GM23338 (cell line): ENCODE measurements at places on chromosomes 6 and 20. TPM values are rescaled to one million over a fixed set of nuclear protein-coding genes. Genes with fewer than 3 reads are reported as not detected.

GRCh38 chr6:150528648-150529285, 70.9 kb upstream of the PLEKHG1 start:
- DNase-seq: peak; percentile 85

- no peak for DNase-seq
These were observed 124.3 kb downstream of the CDKAL1 start for GRCh38 chr6:20658516-20658915.

DNA sequence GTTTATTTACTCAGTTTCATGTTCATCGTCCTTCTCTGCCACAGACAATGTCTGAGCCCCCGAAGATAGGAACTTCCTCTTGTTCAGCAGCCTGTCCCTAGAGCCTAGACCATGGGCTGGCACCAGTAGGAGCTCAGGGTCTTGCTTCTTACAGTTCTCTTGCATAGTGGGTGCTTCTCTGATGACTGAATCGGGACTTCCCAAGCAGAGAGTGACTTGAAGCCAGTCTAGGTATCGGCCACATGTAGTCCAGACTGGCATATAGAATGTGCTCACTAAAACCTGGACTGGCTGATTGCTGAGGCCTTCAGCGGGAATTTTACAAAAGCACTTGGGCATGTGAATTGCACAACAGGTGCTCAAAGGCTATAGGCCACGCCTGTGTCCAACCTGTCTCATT, 52.0 kb downstream of the PRDM1 start:
- DNase-seq: no peak

SLC17A2 gene
- total RNA-seq: not detected in 2 replicates

DNA sequence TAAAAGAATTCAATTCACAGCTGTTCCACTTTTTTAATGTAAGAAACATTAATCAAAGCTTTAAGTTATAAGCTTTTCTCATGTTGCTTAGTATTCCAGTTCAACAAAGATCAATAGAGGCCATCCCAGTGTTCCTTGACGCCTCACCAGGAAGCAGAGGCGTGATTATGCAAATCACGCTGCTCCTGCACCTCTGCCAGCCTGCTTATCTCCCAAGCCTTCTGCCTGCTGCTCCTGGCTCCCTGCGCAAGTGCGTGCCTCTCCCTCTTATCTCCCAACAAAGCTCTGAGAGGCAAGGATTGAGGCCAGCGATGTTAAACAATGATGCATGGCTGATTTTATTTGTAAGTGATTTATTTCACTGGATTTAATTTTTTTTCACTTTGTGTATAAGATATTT, 42.8 kb downstream of the INSM1 start:
- DNase-seq: peak; percentile 76

UBD gene
- total RNA-seq: not detected in 2 replicates

SOBP gene
- 3.0 and 3.1 TPM in 2 replicates for total RNA-seq

DNA sequence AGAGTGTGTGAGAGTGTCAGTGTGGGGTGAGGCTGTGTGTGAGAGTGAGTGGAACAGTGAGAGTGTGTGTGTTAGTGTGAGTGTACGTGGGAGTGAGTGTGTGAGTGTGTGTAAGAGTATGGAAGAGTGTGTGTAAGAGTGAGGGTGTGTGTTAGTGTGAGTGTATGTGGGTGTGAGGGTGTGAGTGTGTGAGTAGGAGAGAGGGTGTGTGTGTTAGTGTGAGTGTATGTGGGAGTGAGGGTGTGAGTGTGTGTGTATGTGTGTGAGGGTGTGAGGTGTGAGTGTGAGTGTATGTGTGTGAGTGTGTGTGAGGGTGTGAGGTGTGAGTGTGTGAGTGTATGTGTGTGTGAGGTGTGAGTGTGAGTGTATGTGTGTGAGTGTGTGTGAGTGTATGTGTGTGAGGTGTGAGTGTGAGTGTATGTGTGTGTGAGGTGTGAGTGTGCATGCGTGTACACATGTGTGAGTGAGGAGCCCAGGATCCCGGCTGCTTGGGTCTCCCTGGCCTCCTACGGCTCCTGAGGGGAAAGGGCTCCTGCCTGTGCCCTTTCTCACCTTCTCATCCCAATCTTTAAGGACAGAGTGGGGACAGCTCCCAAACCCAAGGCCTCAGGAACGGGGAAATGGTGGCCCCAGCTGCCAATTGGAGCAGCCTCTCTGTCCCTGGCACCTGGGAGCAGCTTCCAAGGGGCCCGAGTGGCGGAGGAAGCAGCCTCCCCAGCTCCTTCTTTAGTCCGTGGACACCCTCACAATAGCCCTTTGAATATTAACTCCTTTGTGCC, 100.2 kb downstream of the PSMB1 start:
- DNase-seq: no peak

DNA sequence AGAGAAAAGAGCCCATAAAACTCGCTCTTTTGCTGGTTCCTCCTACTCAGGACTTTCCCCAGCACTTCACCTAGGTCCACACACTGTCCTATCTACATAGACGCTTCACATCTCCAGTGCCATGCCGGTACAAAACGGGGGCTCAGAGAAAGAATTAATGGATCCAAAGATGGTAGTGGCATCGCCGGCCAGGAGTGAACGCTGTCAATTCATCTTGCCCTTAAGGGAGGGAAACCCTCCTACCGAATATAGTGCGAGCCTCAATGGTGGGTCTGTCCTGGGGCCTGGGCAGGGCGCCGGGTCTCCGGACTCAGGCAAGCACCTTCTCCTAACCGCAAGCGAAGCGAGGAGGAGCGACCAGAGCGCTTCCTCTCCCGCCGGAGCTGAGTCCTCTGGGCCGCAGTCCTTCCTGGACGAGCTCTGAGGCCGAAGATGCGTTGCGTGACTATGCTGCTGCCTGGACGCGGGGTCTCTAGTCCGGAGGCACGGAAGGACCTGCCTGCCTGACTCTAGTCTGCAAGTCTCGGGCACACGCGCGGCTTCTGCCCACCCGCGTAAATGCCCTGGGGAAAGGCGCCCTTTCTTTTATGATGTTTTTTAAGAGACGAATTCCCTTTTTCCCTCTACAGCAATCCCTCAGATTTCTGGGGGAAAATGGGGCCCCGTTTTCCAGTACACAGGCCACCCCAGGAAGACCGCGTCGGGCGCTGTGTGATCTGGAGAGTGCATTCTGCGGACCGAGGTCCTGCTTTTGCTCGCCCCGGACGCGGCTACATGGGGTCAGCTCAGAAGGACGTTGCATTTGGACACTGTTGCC, 100.1 kb upstream of the PRDM1 start:
- DNase-seq: peak; percentile 73

DNA sequence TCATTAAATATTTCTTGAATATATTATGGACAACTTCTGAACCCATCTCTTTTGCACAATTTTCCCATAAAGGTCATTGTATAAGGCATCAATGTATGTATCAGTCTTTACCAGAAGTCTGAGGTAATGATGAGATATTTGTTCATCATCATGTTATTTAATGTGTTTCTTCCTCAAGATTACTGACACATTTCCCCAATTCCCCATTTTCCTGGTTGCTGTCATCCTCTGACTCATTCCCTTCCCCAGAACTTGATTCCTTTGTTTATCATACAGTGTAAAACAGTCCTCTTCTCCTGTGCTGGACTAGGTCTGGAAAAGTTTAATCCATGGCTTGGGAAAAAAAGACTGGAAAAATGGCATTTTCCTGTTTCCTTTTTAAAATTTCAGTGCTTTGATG, 107.9 kb upstream of the FLRT3 start:
- DNase-seq: no peak

DNA sequence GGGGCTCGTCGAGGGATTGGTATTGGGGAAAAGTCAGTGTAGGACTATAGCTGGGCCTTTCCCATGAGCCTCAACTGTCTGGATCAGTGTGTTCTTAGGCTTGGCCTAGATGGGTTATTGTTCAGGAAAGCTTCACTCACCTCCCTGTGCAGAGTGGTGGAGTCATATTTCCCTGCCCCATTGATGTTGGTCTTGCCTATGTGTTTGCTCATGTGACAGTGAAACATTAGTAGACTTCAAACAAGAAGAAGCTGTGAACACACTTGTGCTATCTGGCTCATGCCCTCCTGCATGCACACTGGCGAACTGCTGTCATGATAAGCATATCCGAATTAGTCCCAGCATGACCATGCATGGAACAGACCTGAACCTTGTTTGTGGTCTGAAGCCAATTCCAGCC, 171.1 kb downstream of the DHX35 start:
- no peak for DNase-seq

GRCh38 chr6:14639983-14640599, 522.5 kb downstream of the CD83 start:
- peak; percentile 71 for DNase-seq

DNA sequence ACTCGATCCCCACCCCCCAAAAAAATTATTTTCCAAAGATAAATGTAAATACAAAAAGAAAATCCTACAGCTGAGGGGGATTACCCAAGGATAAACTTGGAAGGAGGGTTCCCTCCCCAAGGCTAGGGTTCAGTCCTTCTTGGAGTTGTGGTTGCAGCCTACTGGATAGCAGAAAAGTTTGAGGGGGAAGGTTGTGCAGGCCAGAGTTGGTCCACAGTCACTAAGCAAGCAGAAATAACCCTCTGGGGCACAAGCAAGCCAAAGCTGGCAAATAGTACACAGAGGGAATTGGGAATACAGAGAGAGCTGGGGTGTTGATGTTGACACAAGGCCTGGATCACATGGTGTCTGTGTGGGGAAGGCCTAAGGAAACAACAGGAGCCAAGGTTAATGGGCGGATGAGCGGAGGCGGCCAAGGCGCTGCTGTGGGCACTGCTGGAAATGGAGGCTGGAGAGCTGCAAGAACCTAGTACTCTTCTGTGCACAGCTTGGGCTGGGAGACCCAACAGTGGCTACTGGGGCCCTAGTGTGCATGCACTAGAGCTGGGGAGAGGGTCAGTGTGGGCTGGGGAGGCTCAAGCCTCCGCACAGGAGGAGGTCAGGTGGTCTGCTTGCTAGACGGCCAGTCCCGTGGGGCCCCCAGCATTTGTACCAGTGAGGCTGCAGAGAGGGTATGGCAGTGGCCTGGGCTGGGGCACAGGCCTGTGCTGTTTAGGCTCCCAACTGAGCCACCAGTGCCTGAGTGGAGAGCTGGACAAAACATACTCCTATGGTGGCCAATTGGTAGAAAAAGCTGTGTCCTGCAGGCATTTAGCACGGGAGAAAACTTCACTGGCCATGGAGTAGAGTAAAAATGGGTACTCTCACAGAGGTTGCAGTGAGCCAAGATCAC, 5.5 kb upstream of the SNRPB start:
- DNase-seq: no peak

- no peak for DNase-seq
These were observed 83.3 kb upstream of the NHSL1 start for GRCh38 chr6:138582573-138582972.

ACSS1 gene
- total RNA-seq: 2.7 and 4.1 TPM in 2 replicates

DNA sequence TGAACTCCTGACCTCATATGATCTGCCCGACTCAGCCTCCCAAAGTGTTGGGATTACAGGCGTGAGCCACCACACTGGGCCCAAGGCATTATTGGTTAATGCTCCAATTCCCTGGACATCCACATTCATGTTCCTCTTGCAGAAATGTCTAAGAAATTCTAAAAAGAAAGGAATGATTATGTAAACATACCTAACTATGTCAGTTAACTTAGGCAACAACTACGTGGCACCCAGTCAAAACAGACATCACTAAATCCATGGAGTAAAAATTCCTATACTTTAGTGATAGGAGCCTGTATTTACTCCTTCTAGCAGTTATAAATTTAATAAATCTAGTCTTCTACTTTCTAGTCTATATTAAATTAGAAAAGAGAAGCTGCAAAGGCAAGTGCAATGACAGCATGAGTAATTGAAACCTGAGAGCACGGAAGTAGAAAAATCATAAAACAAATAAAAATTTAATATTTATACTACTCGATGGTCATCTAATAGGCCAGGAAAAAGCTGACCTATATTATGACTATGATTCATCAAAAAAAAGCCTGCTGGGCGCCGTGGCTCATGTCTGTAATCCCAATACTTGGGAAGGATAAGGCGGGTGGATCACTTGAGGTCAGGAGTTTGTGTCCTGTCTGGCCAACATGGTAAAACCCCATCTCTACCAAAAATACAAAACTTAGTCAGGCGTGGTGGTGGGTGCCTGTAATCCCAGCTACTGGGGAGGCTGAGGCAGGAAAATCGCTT, 4.2 kb downstream of the AHI1 start:
- no peak for DNase-seq

GRM1 gene
- total RNA-seq: 0.39 and 0.63 TPM in 2 replicates

DNA sequence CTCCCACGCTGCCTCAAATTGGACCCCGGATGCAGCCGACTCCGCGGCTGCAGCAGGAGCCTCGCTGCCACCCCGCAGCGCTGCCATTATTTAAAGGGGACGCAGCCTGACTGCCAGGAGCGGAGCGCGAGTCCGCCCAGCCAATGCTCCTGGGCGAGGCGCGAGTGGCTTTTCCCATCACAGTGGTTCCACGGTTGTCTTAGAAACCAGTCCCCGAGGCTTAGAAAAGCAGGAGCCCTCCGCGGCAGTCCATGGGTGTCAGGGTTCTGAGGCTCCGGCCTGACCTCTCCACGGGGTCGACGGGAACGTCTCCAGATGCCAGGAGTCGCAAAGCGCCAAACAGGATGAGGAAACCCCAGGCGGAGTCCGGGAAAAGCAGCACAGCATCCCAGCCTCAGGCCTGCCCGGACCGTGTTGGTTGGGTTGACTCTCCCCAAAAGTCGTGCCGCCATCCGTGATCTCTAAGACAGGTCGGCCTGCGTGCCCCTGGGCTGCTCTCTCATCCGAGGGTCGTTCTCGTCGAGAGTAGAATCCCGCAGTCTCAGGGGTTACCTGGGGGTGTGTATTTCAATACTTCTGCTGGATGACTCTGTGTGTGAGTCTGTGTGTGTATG, 975.8 kb upstream of the DEFB115 start:
- no peak for DNase-seq

PRR18 gene
- total RNA-seq: 0.08 and 0.24 TPM in 2 replicates

DNA sequence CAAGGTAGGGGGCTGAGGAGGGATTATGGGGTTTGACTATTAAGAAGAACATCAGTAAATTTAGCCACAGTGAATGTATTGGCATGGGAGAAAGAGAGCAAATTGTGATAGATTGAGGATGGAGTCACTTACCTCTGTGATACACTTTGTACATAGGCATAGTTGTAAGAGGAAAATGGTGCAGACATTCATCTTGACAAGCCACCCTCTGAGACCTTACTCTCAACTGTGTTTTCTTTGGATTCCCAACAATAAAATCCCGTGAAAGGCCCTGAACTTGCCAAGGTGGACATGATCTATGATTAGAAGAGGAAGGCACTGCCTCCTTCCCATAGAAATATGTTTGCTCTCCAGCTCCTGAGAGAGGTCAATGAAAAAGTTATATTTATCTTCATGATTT, 18.6 kb upstream of the TENT5A start:
- no peak for DNase-seq

DNA sequence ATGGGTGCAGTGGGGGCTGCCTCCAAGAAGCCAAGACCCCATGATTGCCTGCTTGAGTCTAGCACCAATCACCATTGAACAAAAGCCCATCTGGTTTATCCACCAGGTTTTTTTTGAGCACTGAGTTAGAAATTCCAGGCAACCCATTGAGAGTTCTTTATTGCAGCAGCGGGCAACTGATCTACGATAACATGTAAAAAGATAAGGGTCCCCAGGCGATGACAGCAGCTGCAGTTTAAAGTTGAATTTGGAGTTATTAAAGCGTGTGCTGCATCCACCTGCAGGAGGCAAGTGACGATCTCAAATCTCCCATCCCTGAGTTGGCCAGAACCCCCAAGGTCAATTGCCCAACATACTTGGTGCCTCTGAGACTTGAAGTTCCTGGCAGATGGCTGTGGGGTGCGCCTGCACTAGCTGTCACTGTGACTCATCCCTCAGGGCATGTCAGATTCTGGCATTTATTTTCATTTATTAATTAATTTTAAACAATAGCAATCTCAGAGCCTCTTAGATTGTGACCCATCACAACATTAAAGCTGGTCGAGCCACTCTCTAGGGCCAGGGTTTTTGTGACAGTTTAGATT, 290.4 kb upstream of the SULF2 start:
- no peak for DNase-seq
